ENCODE measurements at places on chromosomes 13 and 19.

GRCh38 chr19:3945838-3946237 lies 13.0 kb downstream of the NMRK2 start:
- no peak for DNase-seq

DNA sequence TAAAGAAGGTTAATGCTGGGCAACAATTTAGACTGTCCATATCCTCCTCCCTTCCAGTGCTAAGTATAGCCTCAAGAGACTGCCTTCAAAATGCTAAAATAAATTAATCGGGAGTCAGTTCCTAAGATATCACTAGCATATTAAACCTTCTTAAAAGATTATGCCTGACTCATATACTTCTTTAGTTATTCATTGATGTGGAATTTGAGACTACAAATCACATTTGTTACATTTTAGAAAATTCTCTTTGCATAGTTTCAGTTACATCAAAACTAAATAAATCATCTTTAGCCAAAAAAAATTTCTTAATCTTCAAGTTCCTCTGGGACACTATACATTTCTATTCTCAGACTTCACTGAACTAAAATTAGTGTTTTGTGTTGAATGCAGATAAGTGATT lies 769.1 kb downstream of the PCDH9 start:
- DNase-seq = no peak

- no peak for DNase-seq
These were observed 22.2 kb downstream of the PCID2 start for GRCh38 chr13:113186061-113186900.

- no peak for DNase-seq
These were observed 8.0 kb downstream of the MYO1F start for GRCh38 chr19:8569066-8569771.

DNA sequence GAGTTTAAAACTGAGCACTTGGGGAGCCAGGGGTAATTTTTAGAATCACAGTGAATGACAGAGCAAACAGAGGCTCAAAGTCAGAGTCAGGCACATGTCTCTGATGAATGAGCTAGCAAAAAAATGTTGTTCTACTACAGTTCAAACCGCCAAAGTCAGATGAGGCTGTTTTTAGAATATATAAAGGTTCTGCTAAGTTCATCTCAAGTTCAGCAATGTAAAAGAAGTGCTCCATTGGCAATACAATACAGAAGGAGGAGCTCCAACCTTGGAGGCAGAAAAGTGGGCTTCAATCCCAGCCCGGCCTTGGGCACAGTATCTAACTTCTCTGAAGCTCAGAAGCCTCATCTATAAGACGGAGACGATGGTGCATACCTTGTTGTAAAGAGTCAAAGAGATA lies 70.1 kb upstream of the IPO5 start:
- no peak for DNase-seq

DNA sequence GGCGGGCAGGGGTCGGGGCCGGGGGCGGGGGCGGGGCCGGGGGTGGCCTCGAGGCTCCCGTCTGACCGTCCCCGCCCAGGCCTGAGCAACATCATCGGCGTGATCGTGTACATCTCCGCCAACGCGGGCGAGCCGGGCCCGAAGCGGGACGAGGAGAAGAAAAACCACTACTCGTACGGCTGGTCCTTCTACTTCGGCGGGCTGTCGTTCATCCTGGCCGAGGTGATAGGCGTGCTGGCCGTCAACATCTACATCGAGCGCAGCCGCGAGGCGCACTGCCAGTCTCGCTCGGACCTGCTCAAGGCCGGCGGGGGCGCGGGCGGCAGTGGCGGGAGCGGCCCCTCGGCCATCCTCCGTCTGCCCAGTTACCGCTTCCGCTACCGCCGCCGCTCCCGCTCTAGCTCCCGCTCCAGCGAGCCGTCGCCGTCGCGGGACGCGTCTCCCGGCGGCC lies 9.4 kb upstream of the CACNG6 start:
- no peak for DNase-seq

DNA sequence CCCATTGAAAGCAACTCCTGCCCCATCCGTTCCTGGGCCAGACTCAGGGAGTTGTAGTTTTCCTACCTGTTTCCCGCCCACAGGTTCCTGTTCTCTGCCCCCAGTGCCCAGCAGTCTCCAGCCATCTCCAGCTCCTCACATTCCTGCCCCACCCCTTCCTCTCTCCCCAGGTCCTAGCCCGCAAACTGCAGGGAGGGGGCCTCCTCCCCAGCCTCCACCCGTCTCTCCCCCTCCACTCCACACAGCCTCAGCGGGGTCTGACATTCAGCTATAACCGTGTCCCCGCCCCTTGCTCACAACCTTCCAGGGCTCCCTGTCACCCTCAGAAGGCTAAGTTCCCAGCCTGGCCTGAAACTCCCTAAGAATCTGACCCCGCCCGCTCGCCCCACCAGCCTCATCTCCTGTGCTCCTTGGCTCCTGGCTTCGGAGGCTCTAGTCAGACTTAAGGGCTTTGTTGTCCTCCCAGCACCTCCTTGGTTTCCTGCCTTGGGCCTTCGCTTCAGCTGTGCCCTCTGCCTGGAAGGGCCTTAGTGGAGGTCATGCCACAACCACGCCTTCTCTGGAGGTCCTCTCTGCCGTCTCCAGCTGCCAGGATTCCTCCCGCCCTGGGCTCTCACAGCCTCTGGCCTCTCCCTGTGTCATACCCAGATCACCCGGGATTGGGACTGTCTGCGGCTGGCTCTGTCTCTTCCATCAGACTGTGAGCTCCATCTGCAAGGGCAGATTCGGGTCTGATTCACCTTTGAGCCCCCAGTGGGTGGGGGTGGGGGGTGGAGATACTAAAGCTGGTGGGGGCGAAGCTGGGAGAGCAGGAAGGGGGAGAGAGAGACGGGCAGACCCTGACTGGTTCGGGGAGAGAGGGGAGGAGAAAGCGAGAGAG lies 5.1 kb upstream of the SPACA6 start:
- no peak for DNase-seq

DNA sequence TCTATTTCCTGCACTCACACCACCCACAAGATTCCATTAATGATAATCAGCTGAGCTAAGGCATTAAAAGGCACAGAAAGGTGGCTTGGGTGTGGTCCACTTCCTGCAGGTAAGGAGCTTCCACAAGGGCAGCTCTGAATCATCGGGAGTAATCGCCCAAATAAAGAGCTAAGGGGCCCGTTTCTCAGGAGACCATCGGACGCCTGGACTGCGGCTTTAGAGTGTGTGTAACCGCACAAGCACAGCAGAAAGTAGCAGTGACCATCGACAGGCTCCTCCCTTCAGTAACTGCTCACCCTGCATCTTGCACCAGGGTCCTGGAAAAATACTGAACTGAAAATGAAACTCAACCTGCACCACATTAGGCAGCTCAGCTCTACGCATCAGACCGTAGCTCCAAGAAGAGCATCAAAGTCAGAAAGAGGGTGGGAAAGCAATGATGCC lies 6.0 kb downstream of the STK24 start:
- no peak for DNase-seq

- DNase-seq = peak; percentile 89
These were observed at the start of gene NDUFB7 for GRCh38 chr19:14571695-14572490. Gene NDUFB7 (minus strand): TSS chr19:14572066. CDS start chr19:14572000, 66 bp downstream.

DNA sequence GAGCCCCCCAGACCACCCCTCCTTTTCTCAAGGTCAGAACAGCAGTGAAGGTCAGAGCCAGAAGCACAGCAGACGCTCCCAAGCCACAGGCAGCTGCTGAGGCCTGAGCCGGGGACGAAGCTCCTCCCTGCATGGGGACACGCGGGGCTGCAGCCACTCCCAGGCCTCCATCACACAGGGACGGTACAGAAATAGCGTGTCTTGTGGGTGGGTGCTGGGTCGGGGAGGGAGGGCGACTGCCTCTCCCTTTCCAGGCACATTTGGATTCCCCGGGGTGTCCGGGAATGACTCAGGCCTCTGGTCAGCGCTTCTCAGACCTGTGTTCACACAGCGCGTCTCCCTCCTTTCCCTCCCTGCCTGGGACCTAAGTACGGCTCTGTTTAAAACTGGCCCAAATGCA lies 33.2 kb downstream of the RASA3 start:
- DNase-seq = no peak

DNA sequence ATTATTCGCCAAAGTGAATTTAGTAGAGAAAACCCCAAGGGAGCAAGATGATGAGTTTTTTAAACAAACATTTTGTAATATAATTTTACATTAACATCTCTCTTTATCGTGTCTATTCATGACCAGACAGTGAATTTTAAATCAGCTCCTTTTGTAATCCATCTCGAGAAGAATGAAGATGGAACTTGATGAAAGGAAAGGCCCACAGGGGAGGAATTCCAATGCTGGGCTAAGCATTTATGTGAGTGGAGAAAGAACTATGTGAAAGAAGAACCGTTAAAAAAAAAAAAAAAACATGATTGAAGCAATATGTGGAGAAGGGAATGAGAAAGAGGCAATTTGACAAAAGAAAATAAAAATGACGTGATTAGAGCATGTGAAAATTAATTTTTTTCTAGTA lies 170.6 kb downstream of the KCTD12 start:
- DNase-seq = no peak

GRCh38 chr19:42475366-42475765 lies 32.6 kb upstream of the CXCL17 start:
- no peak for DNase-seq

GRCh38 chr13:24207841-24208667 lies 47.5 kb downstream of the SPATA13 start:
- DNase-seq = no peak

DNA sequence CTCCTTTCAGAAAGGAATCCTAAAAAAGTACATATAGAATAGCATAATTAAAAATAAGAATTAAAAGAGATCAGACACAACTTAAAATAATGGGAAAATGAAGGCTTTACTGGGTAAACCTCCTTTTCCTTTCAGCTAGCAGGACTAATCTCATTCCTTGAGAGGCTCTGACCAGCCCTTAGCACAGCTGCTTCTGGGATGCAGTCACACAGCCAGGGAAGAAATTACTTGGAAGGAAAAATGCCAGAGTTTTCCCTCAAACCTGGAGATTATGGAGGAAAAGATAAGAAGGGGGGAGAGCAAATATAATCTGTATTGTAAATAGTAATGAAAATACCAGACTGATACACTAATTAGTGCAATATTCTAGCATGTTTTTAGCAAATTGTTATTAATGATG lies 91.8 kb downstream of the LRCH1 start:
- DNase-seq = no peak

DNA sequence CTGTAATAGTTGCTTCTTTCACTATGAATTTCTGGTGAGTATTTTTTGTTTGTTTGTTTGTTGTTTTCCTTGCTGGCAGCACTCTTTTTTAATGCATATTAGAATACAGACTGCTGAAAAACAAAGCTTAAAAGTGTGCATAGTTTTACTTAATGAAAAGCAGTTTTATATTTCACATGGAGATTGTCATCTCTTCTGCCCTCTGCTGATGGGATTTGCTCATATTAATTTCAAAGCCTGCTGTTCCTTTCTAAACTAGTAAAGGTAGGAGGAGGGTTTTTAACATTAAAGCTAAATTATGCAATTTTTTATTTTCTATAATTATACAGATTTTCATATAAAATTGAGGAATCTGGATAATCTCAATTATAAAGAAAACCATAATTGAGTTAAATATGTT lies 692.6 kb upstream of the SLITRK1 start:
- DNase-seq = no peak

All from NCI-H2029 treated with DMSO at 0.1 percent for 48 hours (cell line).